ENCODE measurements at places on chromosomes 4 and X.

DNA sequence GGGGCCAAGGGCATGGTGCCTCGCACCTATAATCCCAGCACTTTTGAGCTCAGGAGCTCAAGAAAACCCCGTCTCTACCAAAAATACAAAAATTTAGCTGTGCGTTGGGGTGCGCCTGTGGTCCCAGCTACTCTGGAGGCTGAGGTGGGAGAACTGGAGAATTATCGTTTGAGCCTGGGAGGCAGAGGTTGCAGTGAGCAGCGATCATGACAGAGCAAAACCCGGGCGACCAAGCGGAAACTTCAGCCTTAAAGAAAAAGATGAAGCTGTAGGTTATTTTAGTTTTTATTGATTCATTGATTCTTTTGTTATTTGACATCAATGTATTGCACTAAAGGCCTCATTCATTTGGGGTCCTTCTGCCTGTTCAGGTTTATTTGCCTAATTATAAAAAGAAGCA is 5.4 kb downstream of the TMPRSS11F start:
- no peak for DNase-seq

GRCh38 chr4:33930497-33930896 is 2313.8 kb downstream of the ARAP2 start:
- DNase-seq = no peak

- no peak for DNase-seq
These were observed 269.0 kb upstream of the PABPC4L start for GRCh38 chr4:134470544-134470943.

- no peak for DNase-seq
These were observed 14.3 kb upstream of the RAB9B start for GRCh38 chrX:103846386-103846785.

DNA sequence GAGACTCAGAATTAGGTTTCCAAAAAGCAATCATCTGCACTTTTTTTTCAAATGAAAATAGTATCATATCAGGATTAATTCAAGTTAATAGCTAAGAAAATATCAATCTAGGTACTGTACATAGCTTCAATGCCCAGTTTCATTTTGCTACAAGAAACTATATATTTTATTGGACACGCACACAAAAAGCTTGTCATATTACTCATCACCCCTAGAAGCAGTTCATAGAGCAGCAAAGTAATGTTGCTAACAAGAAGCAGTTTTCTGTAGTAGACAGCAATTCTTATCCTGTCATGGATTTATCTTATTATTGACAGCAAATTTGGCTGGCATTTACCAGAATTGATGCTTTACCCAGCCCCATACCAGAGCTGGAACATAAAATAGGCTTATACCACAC is 52.3 kb upstream of the LSM6 start:
- no peak for DNase-seq

DNA sequence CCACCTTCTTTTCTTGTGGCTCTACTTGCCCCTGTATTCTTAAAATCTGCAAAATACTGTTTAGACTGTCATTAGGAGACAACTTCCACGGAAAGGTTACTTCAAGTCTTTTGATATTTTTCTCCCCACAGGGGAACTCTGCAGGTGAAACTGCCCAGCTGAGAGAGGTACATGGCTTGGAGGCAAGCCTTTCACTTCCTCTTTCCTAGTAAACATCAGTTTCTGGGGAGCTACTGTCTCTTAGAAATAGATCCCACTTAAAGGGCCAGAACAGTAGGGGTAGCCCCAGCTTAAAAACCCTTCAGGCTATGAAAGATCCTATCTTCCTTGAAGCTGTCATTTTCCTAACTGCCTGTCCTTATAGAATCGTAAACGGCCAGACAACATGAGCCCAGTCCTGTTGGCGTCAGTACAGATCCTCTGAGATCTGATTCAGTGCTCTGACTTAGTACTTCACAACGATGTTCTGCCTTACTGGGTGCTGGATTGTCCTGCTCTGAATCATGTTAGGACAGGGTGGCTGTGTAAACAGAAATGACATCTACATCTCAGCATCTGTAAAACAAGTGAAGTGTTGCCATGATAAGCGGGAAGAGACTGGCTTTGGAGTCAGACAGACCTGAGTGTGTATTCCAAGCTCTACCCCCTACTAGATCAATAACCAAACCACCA is 102.1 kb downstream of the ITIH6 start:
- no peak for DNase-seq

GRCh38 chr4:155974476-155974749 is 20.7 kb upstream of the CTSO start:
- DNase-seq = no peak

DNA sequence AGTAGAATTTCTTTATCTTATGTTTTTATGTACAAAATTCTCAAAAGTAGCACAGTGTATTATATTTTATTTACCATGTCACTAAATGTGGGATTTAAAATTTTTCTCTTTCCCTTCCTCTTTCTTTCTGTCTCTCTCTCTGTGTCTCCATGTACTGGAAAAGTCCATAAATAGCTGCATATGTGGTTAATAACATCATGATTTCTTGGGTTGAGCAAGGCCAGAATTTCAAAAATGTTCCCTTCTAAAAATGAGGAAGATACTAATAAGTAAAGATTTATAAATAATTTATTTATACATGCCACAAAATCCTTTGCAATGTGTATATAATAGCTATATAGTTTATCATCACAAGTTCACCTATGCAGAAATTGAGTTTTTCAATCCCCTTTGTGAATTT is 29.1 kb upstream of the DKK2 start:
- no peak for DNase-seq

GRCh38 chr4:115259642-115260041 is 146.2 kb upstream of the NDST4 start:
- no peak for DNase-seq

DNA sequence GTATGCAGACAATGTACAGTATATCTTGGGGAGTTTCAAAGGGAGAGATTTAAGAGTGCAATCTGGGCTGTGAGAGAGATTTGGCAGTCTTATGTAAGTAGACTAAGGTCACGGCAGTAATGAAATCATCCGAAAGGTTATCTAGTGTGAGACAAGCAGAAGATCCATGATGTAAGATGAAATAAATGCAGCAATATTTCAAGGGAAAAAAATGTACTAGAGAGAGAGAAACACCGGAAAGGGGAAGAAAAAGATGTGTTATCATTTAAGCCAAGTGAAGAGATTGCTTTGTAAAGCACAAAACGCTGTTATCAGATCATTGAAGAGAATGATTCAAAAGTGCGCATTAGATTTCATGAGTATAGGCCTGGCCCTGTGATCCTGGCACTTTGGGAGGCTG is 88.4 kb upstream of the GUCY1A1 start:
- no peak for DNase-seq

DNA sequence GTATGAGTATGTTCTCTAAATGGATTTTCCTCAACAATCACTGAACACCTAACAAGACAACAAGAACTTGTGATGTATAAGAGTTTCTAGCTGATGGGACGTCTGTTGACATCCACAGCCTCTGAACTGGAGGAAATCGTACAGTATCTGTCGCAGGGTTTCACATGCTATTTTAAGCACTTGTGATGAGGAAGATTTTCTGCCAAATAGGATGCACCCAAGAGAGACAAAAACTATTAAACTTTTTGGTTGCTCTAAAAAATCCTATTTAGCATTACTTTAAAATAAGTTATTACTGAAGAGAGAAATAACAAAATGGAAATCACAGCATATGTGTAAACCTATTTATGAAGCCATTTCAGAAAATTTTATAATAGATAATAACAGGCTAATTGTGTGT is 356.1 kb upstream of the SLC7A11 start:
- DNase-seq = no peak

GRCh38 chr4:1992468-1993168 is 16.2 kb downstream of the NELFA start:
- peak; percentile 75 for DNase-seq

GRCh38 chr4:68877555-68877954 is 61.8 kb downstream of the UGT2B10 start:
- DNase-seq = no peak

DNA sequence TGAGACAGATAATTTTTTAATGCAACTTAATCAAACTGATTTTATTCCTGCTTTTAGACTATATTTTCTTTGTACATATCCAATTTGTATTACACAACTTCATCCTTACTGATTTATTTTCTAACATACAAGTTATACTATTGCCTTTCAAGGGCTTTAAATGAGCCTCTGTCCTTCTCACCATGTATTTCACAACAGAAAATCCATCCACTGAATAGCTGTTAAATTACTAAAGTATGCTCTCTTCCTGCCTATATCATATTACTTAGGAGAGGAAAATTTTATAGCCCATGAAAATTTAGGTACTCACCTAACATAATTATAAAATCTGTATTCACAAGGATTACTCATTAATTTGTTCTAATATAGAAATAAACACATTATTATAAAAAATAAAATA is 528.6 kb downstream of the ANKRD50 start:
- DNase-seq = no peak

DNA sequence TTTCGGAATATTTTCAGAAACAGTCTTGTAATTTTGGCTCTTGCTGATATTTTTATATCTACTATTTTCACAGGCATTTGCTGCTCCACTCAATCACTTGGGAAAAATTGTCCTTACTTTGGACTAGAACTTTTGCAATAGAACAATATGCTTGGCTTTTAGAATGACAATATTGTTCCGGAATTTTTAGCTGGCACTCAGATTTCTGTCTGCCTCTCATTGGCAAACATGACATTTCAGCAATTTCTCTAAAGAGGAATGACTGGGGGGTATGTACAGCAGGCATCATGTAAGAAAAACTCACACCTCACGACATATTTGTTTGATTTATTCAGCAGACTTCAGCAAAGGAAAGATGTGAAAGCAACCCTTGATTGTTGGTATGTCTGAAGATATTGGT is 243.6 kb upstream of the GPRIN3 start:
- DNase-seq = no peak

DNA sequence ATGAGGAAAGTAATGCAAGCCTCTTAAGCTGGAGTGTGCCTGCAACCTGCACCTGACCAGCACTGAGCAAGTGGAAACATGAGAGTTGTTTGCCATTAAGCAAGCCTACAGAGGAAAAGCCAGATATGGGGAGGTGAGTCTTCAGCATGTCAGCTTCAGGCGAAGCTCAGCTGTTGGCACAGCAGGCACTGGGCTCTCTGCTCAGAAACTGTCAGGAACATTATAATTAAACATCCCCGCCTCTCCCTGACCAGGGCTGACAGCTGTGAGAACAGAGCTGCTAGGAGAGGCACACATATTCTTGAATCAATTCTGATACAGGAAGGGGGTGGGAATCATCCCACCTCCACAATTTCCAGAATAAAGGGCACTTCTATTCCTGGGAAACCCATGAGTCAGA is 19.0 kb upstream of the DCX start:
- no peak for DNase-seq

DNA sequence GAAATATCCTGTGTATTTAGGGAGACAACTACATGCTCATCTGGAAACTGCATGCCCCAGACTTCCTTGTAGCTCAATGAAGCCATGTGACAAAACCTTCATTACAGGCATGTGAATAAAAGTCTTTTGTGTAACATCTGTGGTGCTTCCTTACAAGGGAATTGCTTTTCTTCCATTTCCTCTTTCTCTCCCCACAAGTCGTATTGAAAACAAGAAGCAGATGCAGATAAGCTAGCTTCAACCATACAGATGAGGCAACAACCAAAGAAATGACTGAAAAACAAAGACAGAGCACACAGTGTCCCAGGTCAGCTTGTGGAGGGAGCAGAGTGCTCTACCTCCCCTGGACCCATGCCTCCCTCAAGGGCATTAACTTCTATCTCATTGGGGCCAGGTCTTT is 115.8 kb upstream of the INPP4B start:
- no peak for DNase-seq

DNA sequence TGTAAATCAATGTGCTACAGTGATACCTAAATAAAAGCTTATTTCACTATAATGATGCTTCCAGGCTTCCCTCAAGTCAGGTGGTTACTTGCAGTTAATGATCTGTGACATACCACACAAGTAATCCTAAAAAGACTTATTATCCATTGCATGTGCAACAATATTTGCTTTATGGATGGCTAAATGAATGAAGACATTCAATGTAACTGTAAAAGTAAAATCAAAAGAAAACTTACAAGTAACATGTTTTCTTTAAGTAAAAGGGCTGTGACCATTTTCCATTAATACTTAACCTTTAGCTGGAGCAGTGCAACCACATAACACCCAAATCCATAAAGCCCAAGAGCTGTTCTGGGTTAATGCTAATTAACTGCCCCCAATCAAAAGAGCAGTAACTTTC is 42.6 kb downstream of the RAB28 start:
- no peak for DNase-seq

GRCh38 chrX:123215397-123216089 is 31.5 kb downstream of the GRIA3 start:
- DNase-seq = no peak

GRCh38 chrX:30488092-30488491 is 89.5 kb downstream of the TASL start:
- DNase-seq = no peak

GRCh38 chrX:151169783-151170182 is 6.6 kb upstream of the GPR50 start:
- DNase-seq = no peak

GRCh38 chr4:142944565-142944964 is 98.5 kb upstream of the INPP4B start:
- DNase-seq = no peak

GRCh38 chrX:28135378-28136047 is 154.3 kb upstream of the DCAF8L1 start:
- DNase-seq = no peak

DNA sequence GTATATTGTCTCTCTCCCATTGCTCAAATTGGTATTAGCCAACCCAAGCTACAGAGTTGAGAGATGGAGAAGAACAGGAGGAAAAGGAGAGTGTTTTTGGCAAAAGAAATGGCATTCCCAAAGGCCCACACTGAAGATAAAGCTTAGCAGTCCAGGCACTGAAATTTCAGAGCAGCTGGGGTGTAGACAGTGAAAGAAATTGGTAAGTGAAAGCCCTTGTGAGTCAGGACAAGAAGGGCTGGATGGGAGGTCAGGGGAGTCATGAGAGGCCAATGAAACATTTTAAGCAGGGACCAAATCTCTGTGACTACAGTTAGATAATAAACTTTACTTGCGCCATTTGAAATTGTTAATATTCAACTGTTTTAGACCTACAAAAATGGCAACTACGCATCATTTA is 177.7 kb downstream of the ADAMTS3 start:
- DNase-seq = no peak

DNA sequence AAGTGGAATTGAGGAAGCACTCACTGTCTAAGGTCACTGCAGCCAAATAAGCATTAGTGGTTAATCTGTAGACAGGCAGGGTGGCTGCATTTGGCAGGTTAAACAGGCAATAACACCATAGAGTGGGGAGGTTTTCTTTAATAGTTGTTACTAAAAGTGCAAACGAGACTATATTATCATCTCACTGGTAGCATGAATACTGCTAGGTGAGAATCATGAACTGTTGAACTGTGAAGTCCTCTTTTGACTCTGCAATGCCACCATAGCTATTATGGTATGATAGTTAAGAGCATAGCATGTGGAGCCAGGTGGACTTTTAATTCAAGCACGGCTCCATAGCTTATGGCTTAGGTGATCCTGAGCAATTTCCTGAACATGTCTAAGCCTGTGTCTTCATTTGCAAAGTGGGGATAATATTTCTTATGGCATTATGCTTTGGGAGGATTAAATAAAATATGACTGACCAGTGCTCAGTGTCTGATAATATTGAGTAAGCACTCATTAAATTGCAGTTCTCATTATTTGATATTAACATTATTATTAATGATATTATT is 235.6 kb upstream of the HHIP start:
- DNase-seq = no peak

GRCh38 chr4:89765966-89766365 is 71.0 kb downstream of the SNCA start:
- DNase-seq = peak; percentile 16

GRCh38 chr4:10816571-10816970 is 132.0 kb upstream of the CLNK start:
- DNase-seq = no peak
